ENCODE measurements at places on chromosomes 4 and X. TPM values are rescaled to one million over a fixed set of nuclear protein-coding genes. Genes with fewer than 3 reads are reported as not detected.

The PGRMC1 gene
- total RNA-seq, result 151 TPM

The GAGE12E gene
- not detected for total RNA-seq

The NSD2 gene
- 105 TPM for total RNA-seq

The FNIP2 gene
- total RNA-seq, result 66.6 TPM

The GAGE1 gene
- not detected for total RNA-seq

The IQCM gene
- not detected for total RNA-seq

The SRPK3 gene
- total RNA-seq, result 0.16 TPM

The SYNPO2 gene
- 2.3 TPM for total RNA-seq

The TGIF2LX gene
- not detected for total RNA-seq

The HELT gene
- total RNA-seq, result not detected

The RHOXF1 gene
- total RNA-seq, result not detected

The HELQ gene
- 19.8 TPM for total RNA-seq

The CHRDL1 gene
- 14.7 TPM for total RNA-seq

The ZFX gene
- total RNA-seq, result 72.2 TPM

The NEXMIF gene
- 57.1 TPM for total RNA-seq

The FAM9C gene
- total RNA-seq, result 0.31 TPM

The SLC4A4 gene
- 15.6 TPM for total RNA-seq

The PRKG2 gene
- 15.0 TPM for total RNA-seq

The USP26 gene
- not detected for total RNA-seq

The DCHS2 gene
- 3.7 TPM for total RNA-seq

The ADH1C gene
- total RNA-seq, result not detected

The DSPP gene
- 0.16 TPM for total RNA-seq

The PFKFB1 gene
- total RNA-seq, result not detected

The BANK1 gene
- 0.16 TPM for total RNA-seq

The QRFPR gene
- not detected for total RNA-seq

The BBS7 gene
- total RNA-seq, result 50.5 TPM

The FRAS1 gene
- total RNA-seq, result 7.0 TPM

The MTMR8 gene
- 3.6 TPM for total RNA-seq

The SUPT20HL2 gene
- total RNA-seq, result not detected

The NUDT11 gene
- total RNA-seq, result 95.8 TPM

The CXorf49B gene
- not detected for total RNA-seq

The GPM6B gene
- 418 TPM for total RNA-seq

The MAGEA4 gene
- total RNA-seq, result not detected

The SNCA gene
- total RNA-seq, result 96.4 TPM

The POU3F4 gene
- 12.6 TPM for total RNA-seq

The TMEM271 gene
- total RNA-seq, result 23.6 TPM

The PPEF1 gene
- total RNA-seq, result 44.5 TPM

The ADAMTS3 gene
- total RNA-seq, result 21.5 TPM

The RASSF6 gene
- 0.31 TPM for total RNA-seq

The TEC gene
- total RNA-seq, result 5.5 TPM

The RNF175 gene
- 26.7 TPM for total RNA-seq

The REELD1 gene
- total RNA-seq, result not detected

The ATP1B4 gene
- under 0.01 TPM for total RNA-seq

The LGI2 gene
- total RNA-seq, result 1.7 TPM

The PF4V1 gene
- 2.5 TPM for total RNA-seq

The GYG2 gene
- 5.9 TPM for total RNA-seq

The UGT2B15 gene
- total RNA-seq, result not detected

The CCNB3 gene
- 0.31 TPM for total RNA-seq

The SCML2 gene
- total RNA-seq, result 15.0 TPM

The TSR2 gene
- 11.9 TPM for total RNA-seq

The POF1B gene
- not detected for total RNA-seq

The SORBS2 gene
- total RNA-seq, result 66.8 TPM

The CT45A10 gene
- total RNA-seq, result not detected

The ADGRG2 gene
- 6.6 TPM for total RNA-seq

The DNASE1L1 gene
- total RNA-seq, result 4.4 TPM

The HTN3 gene
- total RNA-seq, result not detected

The GPR119 gene
- not detected for total RNA-seq

The SAGE1 gene
- not detected for total RNA-seq
